ENCODE measurements at places on chromosomes 4 and X. TPM values are rescaled to one million over a fixed set of nuclear protein-coding genes. Genes with fewer than 3 reads are reported as not detected.

The SCARB2 gene
- 1.3 TPM for total RNA-seq

The FMR1NB gene
- not detected for total RNA-seq

The CDKN2AIP gene
- total RNA-seq: 23.3 TPM

The CACNA1F gene
- 0.32 TPM for total RNA-seq

The MAGEB17 gene
- total RNA-seq: not detected

GRCh38 chr4:147844781-147845180 lies 112.9 kb downstream of the ARHGAP10 start:
- no peaks in the 10 kb centered on the region for H3K27me3 ChIP-seq
- no peak overlapping the region for H3K4me3 ChIP-seq
- no peak overlapping the region for H3K27ac ChIP-seq
- peaks cover 5% of the 10 kb centered on the region for H3K36me3 ChIP-seq

DNA sequence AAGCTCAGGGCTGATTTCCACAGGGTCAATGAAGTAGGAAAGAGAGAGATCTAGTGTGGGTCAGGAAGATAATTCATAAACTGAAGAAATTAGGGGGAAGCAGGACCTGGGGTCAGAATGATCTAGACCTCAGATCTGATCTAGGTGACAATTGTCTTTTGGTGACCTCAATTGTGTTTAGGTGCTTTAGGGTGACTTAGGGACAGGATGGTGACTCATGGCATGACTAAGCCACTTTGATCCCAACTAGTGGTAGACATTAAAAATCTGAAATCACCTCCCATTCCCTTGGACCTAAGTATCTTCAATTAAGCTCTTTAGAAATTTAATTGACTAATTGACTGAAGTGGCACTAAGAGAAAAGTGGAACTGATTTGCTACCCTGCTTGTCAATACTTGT lies 36.7 kb upstream of the GRXCR1 start:
- H3K4me1 ChIP-seq: no peaks in the 10 kb centered on the region
- no peak overlapping the region for H3K4me3 ChIP-seq
- H3K27ac ChIP-seq: no peak overlapping the region
- peaks cover 7% of the 10 kb centered on the region for H3K27me3 ChIP-seq
- H3K36me3 ChIP-seq: no peaks in the 10 kb centered on the region

Data from activated T-helper 2 cell treated with anti-CD3 and anti-CD28 coated beads, Interferon-gamma antibody, Interleukin-2, Interleukin-4, amounts not matched to agents 10 μg/mL and 5 μg/mL and 100 μg/mL, durations not matched to agents 14 hours and 24 hours and 36 hours (primary cell).